ENCODE measurements at places on chromosomes 7 and 10.

- DNase-seq, result peak; percentile 74
These were observed at the start of gene CARD11 for GRCh38 chr7:3043544-3044371. Gene CARD11, minus strand, starts transcription at chr7:3043867. Its CDS starts 85,361 bp downstream, at chr7:2958506.

GRCh38 chr7:101953248-101953819 lies 135.9 kb downstream of the CUX1 start:
- DNase-seq, result peak; percentile 29

GRCh38 chr7:69204943-69205342 lies 393.3 kb upstream of the AUTS2 start:
- no peak for DNase-seq

DNA sequence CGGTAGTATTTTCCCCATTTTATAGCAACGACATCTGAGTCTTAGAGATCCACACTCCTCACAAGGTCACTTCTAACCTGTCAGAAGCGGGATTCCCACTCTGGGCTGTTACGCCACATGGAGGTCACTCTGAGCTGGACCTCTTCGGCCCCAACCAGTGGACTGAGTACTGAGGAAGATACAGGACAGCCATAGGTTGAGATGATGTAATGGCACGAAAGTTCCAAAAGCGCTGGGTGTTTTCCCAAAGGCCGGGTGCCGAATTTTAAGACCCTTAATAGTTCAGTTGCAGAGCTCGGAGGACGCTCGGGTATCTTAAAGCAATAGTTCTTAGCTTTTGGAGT lies 699 bp downstream of the GHITM start:
- DNase-seq, result no peak

GRCh38 chr7:132441935-132442334 lies 134.3 kb downstream of the PLXNA4 start:
- DNase-seq, result no peak

- DNase-seq, result no peak
These were observed 86.8 kb upstream of the ZMIZ1 start for GRCh38 chr10:78981970-78982281.

DNA sequence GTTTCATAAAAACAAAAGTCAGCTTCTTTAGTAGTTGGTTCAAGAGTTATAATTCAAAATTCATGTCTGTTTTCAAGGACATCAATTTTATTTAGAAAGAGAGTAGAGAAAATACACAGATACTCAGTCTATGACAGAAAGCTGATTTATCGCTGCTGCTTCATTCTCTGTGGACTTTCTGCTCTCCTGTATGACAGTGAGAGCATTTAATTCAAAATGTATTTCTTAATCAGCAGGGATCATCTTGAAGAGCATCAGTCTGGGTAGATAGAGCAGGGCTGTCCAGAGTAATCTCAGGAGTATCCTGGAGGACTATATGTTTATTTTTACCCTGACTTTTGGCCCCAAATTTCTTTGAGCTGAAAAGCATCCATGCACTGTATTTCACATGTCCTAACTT lies 1676.7 kb downstream of the REEP3 start:
- no peak for DNase-seq

Measured in activated T-cell treated with anti-CD3 and anti-CD28 coated beads, Interleukin-2, amount 50 U/mL, for 48 hours (primary cell).